Astrocyte (in vitro differentiated cells and primary cell): ENCODE measurements at places on chromosomes 5 and 9. TPM values are rescaled to one million over a fixed set of nuclear protein-coding genes. Genes with fewer than 3 reads are reported as not detected.

- DNase-seq = no peak
- peaks cover 8% of the 10 kb centered on the region for H3K27me3 ChIP-seq
- H3K4me1 ChIP-seq = no peaks in the 10 kb centered on the region
- H3K27ac ChIP-seq = no peak overlapping the region
- no peaks in the 10 kb centered on the region for H3K36me3 ChIP-seq
These were observed 30.1 kb downstream of the PSD2 start for GRCh38 chr5:139825690-139826089.

GRCh38 chr9:89544279-89544661 is 46.4 kb upstream of the SEMA4D start:
- no peak overlapping the region for H3K27ac ChIP-seq
- peaks cover 3% of the 10 kb centered on the region for H3K27me3 ChIP-seq
- H3K4me1 ChIP-seq = no peaks in the 10 kb centered on the region

DNA sequence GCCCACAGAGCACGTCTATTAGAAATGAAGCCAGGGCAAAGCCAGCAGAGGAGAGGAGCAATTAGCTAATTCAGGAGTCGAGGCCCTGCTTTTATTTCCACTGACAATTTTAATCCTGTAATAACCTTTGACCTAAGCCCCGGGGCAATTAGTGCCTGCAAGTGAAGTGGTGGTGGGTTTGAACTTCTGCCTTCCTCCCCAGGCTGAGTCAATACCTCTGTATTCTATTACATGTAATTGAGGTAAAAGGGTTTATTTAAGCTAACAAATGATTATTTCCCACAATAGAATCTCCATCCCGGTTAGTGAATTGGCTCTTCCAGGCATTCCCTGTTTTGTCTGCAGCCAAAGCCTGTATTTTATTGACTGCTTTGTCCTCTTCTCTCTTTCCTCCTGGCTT is 49.9 kb downstream of the FGF18 start:
- H3K27ac ChIP-seq = no peak overlapping the region
- H3K4me3 ChIP-seq = no peak overlapping the region

DNA sequence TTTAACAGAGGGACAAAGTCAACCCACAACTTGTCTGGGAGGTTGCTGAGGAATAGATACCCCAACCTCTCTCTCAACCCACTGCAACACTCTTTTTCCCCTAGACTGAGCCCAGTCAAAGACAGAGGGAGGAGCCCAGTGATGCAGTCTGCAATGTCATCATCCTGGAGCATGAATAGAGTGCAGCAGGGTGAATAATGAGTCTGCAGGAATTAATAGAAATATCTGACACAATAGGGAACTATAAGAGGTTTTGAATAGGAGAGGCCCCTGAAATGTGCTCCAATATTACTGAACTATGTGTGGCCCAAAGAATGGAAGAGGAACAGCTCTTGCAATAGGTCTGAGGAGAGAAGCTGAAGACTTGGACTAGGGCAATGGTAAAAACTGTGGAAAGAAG is 59.1 kb downstream of the PDCD1LG2 start:
- no peak overlapping the region for H3K4me3 ChIP-seq
- peaks cover 12% of the 10 kb centered on the region for H3K36me3 ChIP-seq
- no peak for DNase-seq

- no peaks in the 10 kb centered on the region for H3K27me3 ChIP-seq
- H3K27ac ChIP-seq = peak overlapping the region; percentile 64
- peak; percentile 97 for DNase-seq
- H3K4me1 ChIP-seq = peaks cover 6% of the 10 kb centered on the region
These were observed 263.5 kb downstream of the CWC27 start for GRCh38 chr5:65032250-65032649.

DNA sequence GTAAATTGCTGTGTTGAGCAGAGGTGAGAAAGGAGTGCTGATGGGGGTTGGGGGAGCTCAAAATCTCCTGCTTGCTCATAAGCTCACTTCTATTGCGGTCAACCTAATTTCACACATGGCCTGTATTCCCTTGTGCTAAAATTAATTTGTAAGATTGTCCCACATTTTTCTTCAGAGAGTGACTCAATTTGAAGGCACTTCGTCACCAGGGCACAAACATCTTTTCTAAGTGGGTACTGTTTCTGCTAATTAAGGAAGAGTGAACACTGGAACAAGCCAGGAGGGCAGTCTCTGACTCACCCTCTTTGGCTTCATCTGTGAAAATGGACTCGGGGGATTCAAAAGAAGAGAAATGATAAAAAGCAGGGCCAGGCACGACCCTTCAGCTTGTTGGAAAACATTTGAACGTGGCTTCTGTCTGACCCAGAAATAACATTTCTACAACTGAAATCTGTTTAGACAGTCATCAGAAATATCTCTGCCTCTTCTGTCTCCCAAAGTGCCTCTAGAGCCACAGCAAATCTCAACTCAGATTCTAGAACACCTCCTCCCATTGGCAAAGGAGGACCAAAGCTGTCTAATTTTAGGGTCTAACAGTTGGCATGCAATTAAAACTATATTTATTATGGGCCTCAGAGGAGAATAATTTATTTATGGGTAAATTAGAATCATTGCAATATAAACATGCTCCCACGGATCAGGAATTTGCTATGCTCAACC is 49.8 kb downstream of the FEM1C start:
- DNase-seq = peak; percentile 63
- no peaks in the 10 kb centered on the region for H3K27me3 ChIP-seq
- no peaks in the 10 kb centered on the region for H3K36me3 ChIP-seq
- H3K27ac ChIP-seq = no peak overlapping the region
- no peak overlapping the region for H3K4me3 ChIP-seq
- peaks cover 5% of the 10 kb centered on the region for H3K4me1 ChIP-seq

- no peaks in the 10 kb centered on the region for H3K27me3 ChIP-seq
- peak overlapping the region; percentile 41 for H3K27ac ChIP-seq
- peak; percentile 83 for DNase-seq
- H3K36me3 ChIP-seq = no peaks in the 10 kb centered on the region
- H3K4me3 ChIP-seq = no peak overlapping the region
- peaks cover 24% of the 10 kb centered on the region for H3K4me1 ChIP-seq
These were observed 101.9 kb downstream of the NFIB start for GRCh38 chr9:14212077-14212476.

DNA sequence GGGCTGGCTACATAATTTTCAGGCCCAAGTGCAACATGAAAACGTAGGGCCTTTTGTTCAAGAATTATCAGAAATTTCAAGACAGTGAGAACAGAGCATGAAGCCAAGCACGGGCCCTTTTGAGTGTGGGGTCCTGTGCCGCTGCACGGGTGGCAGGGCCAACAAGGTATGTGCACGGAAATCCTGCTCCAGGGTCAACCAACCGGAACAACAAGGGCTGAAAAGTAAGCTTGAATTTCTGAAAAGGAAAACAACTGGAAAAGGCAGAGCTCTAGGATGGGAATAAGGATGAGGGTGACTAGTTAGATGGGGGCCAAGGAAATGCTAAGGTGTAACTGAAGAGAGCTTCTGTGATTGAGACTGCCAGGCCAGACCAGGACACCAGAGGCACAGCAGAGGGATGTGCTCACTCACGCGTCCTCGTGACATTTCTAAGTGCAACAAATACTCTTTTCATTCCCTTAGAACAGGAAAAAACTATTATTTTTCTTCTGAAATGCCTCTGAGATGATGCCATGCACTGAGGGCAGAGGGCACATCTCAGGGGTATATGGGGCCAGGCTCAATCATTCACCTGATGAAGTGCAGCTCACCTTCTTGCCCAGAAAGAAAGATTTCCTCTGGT is 80.6 kb upstream of the LRRTM2 start:
- H3K27ac ChIP-seq = no peak overlapping the region
- H3K4me1 ChIP-seq = peaks cover 12% of the 10 kb centered on the region
- no peak overlapping the region for H3K4me3 ChIP-seq
- DNase-seq = no peak

DNA sequence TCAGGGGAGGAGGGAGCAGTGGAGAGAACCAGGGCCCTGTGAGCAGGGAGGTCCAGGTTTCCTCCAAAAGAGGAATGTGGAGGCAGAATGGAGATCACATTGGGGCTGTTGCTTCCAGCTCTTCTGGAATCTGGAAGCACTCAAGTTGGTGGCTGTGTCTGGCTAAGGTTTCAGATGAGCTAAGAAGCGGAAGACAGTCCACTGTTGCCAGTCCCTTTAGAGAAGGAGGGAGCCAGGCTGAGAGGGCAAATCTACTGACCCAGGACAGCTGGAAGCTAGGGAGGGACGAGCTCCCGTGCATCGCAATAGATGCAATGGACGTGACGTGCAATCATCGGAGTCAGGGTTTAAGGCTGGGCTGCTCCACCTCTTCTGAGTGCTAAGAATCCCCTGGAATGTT is 71.2 kb downstream of the TENT4A start:
- H3K27ac ChIP-seq = no peak overlapping the region
- no peak overlapping the region for H3K4me3 ChIP-seq
- DNase-seq = no peak
- no peaks in the 10 kb centered on the region for H3K36me3 ChIP-seq
- no peaks in the 10 kb centered on the region for H3K27me3 ChIP-seq

DNA sequence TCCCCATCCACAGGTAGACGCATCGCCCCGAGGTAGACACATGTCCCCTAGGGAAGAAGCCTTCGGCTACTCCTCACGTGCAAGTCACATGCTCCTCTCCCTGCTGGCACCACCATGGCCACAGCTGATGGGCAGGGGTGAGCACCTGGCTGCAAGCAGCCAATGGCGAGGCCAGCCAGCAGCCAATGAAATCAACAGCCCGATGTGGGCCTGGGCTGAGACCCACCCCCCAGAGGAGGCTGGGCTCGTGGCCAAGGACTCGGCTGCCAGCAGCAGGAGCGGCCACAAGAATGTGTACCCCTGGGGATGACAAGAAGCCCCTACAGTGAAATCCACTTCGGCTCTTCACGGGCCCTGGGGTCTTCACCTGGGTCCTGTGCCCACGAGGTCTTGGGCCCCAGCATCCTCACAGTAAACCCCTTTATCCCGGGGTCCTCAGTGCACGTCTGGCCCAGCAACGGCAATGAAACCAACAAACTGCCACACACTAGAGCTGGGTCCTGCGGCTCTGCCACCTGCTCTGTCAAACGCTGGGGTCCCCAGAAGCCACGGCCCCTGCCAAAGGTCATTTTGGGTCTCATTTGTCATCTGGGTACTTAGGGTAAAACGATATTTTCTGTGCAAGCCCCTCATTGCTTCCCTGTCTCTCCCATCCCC is 22.1 kb upstream of the PTGES start:
- H3K27ac ChIP-seq = no peak overlapping the region
- H3K27me3 ChIP-seq = peaks cover 3% of the 10 kb centered on the region

- DNase-seq = no peak
- no peaks in the 10 kb centered on the region for H3K27me3 ChIP-seq
- H3K27ac ChIP-seq = no peak overlapping the region
- no peak overlapping the region for H3K4me3 ChIP-seq
- H3K36me3 ChIP-seq = no peaks in the 10 kb centered on the region
These were observed 110.8 kb downstream of the FGF10 start for GRCh38 chr5:44278469-44278868.

GRCh38 chr9:85230081-85230480 is 511.7 kb downstream of the AGTPBP1 start:
- H3K4me3 ChIP-seq = no peak overlapping the region

GRCh38 chr5:59810041-59810440 is 83.5 kb downstream of the PDE4D start:
- DNase-seq = peak; percentile 30
- no peaks in the 10 kb centered on the region for H3K36me3 ChIP-seq
- no peak overlapping the region for H3K27ac ChIP-seq
- no peaks in the 10 kb centered on the region for H3K4me1 ChIP-seq

DNA sequence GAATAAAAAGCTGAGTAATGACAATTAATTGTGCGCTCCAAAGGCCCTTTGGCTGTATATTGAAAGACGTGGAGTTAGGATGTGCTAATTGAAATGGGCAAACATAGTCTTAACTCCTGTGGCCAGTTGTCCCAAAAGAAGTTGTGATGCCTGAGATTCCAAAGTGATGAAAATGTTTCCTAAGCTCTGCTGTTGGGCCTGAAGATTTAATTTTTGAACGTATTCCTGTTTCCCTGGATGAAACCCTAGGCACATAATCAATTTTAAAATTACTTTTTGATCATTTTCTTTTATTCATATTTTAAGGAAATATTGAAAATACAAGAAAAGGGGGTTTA is 87.9 kb downstream of the PRDM6 start:
- H3K27ac ChIP-seq = no peak overlapping the region
- no peaks in the 10 kb centered on the region for H3K27me3 ChIP-seq
- H3K4me3 ChIP-seq = no peak overlapping the region

DNA sequence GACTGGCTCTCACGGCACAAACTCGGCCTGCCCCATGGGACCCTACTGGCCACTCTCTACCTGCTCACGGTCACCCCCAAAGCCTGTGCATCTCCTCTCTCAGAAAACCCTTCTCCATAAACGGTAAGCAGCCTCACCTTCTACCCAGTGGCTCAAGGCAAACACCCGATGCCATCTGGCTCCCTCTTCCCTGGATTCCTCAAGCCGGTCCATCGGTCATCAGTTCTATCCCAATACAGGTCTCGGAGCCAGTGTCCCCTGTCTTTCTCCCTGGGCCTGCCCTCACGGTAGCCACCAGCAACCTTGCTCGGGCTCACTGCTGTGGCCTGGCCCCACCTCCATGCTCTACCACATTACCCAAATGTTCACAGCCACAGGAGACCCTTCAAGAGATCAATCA is 134.1 kb downstream of the ROR2 start:
- no peak overlapping the region for H3K4me3 ChIP-seq
- no peak overlapping the region for H3K27ac ChIP-seq
- peaks cover 25% of the 10 kb centered on the region for H3K27me3 ChIP-seq
- no peak for DNase-seq

GRCh38 chr5:160033546-160034252 is 24.8 kb downstream of the TTC1 start:
- H3K27ac ChIP-seq = no peak overlapping the region
- H3K4me3 ChIP-seq = no peak overlapping the region
- no peak for DNase-seq
- peaks cover 5% of the 10 kb centered on the region for H3K4me1 ChIP-seq
- H3K36me3 ChIP-seq = peaks cover 37% of the 10 kb centered on the region
- no peaks in the 10 kb centered on the region for H3K27me3 ChIP-seq

- H3K27me3 ChIP-seq = no peaks in the 10 kb centered on the region
- H3K36me3 ChIP-seq = no peaks in the 10 kb centered on the region
- no peak for DNase-seq
- no peaks in the 10 kb centered on the region for H3K4me1 ChIP-seq
- no peak overlapping the region for H3K4me3 ChIP-seq
These were observed 433.9 kb upstream of the ZNF608 start for GRCh38 chr5:125180231-125180829.

GRCh38 chr5:56760723-56761122 is 54.6 kb upstream of the MAP3K1 start:
- DNase-seq = no peak
- H3K4me3 ChIP-seq = no peak overlapping the region

DNA sequence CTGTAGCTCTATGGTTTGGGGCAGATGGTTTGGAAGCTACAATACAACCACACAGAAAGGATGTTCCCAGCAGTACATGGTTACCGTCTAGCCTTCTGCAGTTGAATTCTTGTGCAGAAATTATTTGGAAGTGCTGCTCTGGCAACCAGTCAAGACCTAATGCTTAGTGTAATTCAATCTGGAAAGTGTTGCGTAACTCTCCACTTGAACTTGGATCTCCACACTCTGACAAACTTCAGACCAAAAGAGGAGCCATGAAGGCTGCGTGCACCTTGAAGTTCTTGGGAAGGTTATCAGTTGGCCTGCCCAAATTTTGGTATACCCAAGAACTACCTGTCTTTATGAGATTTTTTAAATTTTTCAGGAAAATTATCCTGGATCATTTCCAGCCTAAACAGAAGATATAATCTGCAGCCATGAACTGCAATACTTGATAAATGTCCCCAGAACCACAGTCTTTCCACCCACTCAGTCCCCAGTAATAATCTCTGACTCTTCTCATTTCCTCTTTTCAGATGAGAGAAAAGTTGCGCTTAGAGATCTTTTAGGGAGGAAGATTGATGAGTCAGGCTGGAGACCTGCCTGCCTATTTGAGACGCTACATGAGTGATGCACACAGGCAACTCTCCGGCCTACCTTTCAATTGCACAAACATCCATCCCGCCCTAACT is 159.9 kb downstream of the FANCC start:
- H3K4me1 ChIP-seq = peaks cover 5% of the 10 kb centered on the region
- no peak overlapping the region for H3K27ac ChIP-seq
- H3K36me3 ChIP-seq = no peaks in the 10 kb centered on the region
- H3K27me3 ChIP-seq = no peaks in the 10 kb centered on the region

ENG gene
- 1.2 and 1.5 TPM in 2 replicates for total RNA-seq

ISCA1 gene
- total RNA-seq = 30.2 and 30.6 TPM in 2 replicates
